Fibroblast of skin of left biceps (primary cell): ENCODE measurements at places on chromosomes 2 and 18.
A peak's percentile ranks its signal among the peaks of the same experiment; 100 is the strongest.

DNA sequence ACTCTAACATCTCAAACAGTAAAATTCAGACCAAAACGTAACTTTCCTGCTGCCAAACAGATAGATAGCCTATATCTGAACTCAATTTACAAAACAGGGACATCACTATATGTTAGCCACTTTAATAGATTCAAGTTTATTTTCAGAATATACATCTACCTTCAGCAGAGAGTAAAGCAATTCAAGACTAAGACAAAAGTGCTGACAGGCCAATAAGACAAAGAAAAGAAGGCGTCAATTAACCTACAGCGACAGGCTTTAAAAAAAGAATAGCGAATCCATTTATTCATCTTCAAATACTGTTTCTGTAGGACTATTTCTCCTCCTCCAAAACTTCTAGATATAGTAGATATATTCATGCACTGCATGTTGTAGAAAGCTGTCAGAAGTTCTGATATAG, 333.0 kb downstream of the GRB14 start:
- DNase-seq = no peak

DNA sequence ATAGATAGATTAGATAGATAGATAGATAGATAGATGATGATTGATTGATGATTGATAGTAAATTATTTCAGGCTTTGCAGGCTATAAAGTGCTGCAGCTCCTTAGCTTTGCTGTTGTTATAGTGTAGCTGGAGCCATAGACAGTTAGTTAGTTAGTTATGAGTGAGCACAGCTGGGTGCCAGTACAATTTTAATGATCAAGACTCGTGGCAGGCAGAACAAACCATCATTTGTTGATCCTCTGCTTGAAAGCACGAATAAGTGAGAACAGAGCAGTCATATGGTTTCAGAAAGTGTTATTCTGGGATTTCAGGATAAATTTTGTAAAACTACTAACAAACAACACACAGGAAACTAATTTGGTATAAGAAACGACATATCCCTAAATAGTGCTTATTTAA, 53.9 kb downstream of the THOC1 start:
- no peak for DNase-seq

DNA sequence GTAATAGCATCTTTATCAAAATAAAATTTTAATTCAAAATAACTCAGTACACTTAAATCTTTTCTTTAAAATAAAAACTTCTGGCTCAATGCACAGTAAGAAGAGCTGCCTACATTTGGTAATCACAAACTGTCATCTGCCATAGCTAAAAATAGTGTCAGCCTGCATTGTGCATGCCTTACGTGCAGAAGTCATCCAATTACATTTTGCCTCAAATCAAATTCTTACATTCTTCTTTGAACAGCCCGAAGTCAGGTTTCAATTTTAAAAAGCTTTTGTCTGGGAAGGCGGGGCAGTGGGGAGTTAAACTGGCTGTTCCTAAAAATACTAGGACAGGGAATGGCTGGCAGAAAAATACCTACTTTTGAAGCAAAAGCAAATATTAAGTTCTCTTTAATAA, 51.1 kb downstream of the RTN4 start:
- DNase-seq = peak; percentile 54

DNA sequence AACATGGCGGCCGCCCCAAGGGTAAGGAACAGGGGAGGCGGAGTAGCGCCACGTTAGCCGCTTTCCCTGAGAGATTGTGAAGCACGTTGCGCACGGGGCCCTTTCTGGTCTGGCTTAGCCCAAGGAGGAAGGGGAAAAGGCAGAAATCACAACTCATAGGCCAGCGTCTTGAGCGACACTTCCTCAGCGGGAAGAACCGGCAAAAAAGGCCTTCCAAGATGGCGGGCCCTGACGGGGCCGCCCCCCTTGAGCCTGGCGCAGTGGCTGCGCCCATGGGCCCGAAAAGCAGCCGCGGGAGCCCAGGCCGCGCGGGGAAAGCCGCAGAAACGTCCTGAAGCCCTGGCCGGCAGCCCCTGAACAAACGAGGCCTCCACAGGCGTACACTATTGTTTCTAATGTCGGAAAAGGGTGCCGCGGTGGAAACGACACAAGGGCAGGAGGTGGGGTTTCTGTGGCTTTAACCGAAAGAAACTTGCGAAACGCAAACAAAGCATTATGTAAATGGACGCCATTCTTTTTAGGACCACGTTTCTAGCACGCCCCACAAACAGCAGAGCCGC, 919 bp upstream of the PCBP1 start:
- DNase-seq = peak; percentile 68

GRCh38 chr18:68608851-68609490, 105.9 kb downstream of the TMX3 start:
- no peak for DNase-seq

- DNase-seq = no peak
Measured at GRCh38 chr2:142307616-142308115, 176.8 kb upstream of the LRP1B start.

GRCh38 chr2:58845011-58845410, 603.9 kb upstream of the FANCL start:
- DNase-seq = no peak

DNA sequence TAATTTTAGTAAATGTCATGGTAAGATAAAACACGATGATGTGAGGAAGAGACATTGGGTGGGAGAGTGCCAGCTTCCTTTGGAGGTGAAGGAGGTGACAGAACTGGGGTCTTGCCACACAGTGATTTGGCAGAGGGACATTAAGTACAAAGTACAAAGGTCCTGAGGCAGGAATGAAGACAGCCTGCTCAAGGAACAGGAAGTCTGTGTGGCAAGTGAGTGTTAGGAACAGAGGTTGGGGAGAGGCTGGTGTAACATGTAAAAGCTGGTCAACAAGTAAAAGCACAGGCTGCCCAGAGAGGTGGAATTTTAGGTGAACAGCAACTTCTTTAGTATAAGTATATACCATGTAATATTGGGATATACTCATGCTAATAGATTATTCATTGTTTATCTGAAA, 73.1 kb downstream of the INPP5D start:
- no peak for DNase-seq

DNA sequence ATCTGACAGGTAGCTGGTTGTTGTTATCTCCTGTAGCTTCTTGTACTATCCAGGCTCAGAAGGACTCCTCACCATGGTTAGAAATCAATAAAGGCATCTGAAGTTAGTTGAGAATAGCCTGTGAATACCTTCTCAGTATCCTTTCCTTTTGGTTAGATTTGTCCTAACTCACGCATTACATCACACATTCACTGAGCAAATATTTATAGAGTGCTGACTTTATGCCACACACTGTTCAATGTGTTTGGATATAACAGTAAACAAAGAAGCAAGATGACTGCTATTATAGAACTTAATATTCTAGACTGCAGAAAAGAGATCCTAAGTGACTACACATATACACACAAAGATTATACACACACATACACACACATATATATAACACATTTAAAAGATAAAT, 889.9 kb upstream of the CHAC2 start:
- DNase-seq = no peak

- DNase-seq = no peak
Measured at GRCh38 chr2:118112771-118113334, 24.6 kb downstream of the INSIG2 start.

DNA sequence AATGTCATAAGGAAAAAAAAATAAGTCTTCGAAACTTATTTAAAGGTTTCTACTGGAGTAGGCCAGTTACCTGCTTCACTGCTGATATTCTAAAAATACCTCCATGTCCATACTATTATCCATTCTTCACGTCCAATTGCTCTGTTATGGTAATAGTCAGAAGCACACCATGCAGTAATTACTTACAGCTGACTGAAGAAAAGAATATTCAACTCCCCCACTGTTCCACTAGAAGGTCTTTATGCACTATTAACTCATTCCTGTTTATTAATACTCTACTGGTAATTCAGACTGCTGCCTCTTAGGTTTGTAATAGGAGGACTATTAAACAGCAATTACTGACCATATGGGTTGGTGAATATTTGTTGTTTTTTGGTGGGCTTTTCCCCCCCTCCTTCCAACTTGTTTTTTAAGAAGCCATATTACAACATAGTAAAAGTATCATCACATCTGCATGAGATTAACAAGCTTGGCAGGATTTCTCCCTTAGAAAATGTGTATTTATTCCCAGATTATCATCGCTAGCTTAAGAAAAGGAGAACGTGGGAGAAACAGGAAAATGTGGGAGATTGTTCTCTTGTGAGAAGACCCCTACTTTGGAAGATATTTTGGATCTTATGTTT, 806.4 kb upstream of the FANCL start:
- DNase-seq = peak; percentile 7

GRCh38 chr2:68689553-68690537, 44.8 kb upstream of the ARHGAP25 start:
- DNase-seq = no peak

DNA sequence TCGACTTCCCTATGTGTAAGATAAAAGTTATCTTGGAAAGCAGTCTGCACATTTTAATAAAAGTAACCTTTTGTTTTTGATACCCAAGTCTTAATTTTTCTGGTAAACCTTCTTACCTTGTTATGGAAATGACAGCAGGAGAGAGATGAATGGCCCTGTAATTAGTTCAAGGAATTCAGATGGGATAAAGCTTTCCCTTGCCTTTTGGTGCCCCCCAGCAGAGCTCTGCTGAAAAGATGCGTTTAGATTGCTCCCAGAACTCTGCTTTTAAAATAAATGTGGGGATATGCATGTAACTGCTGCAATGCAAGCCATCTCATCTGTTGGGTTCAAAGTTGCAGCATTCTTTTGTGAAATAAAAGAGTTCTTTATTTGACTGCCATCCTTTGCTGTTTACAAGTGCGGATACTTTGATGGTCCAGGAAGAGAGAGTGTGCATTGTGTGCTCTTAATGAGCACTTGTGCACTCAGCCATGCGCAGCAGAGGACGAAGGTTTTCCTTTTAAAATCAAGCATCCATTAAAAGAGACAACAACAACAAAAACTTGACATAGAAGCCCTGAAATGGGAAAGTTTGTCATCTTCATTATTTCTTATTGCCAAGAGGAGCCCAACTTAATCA, 176.7 kb upstream of the ST6GAL2 start:
- no peak for DNase-seq

GRCh38 chr2:61834893-61835292, 19.0 kb downstream of the FAM161A start:
- DNase-seq = no peak

GRCh38 chr2:218400167-218400929, 680 bp downstream of the CTDSP1 start:
- DNase-seq = no peak

DNA sequence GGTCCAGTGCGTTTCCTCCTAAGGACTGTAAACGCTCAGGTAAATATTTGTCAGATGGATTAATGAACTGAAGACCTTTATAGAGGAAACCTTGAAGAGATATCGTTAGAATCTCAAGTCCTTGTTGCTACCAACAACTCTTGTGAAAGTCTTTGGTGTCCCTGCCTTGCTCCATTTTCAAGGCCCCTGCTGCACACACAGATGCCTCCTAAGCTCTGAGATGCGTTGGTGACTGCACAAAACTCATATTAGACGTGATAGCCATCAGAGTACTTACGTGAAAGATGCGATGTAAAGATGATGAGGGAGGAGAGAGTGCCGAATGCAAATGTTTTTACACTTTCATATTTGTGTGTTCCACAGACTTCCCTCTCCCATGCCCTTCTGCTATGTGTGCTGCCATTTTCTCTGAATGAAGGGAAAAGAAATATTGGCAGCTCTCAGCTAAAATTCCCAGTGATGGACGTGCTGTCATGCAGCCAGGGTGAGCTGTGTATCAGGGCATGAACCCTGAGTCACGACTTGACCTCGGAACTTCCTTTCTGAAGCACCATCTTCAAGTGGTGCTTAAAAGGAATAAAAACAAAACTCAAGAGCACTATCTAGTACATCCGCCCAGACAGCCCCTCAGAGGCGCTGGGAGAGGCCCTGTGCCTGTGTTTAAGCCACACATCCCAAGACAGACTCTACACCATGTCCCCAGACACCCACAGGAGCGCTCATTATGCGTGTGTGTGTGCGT, 117.4 kb downstream of the FAM210A start:
- DNase-seq = no peak

DNA sequence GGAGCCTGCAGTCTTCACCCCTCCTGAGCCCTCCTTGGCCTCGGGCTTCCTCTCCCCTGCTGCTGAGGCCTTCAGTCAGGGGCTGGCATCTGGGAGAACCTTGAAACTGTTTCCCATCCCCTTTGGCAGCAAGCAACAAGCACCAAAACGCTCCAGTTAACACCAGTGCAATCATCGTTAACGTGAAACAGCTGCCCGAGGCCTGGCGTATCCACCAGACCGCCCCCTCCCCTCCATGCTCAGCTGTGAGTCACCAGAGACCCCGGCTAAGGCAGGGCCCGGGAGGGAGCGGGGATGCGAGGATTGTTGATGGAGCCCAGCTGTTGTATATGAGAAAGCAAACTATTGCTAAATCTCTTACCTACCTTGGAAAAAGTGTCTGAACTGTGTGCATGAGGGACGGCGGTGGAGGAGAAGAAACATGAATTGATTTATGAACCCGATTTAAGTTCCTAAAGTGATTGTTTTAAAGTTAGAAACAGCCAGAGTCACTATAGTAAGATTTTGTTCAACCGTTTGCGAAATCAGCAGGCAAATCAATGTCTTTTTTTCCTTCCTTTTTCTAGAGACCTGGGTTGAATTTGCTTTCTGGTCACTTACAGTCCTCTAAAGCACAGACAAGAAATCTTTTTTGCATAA, 5.2 kb downstream of the ZFP36L2 start:
- peak; percentile 92 for DNase-seq

DNA sequence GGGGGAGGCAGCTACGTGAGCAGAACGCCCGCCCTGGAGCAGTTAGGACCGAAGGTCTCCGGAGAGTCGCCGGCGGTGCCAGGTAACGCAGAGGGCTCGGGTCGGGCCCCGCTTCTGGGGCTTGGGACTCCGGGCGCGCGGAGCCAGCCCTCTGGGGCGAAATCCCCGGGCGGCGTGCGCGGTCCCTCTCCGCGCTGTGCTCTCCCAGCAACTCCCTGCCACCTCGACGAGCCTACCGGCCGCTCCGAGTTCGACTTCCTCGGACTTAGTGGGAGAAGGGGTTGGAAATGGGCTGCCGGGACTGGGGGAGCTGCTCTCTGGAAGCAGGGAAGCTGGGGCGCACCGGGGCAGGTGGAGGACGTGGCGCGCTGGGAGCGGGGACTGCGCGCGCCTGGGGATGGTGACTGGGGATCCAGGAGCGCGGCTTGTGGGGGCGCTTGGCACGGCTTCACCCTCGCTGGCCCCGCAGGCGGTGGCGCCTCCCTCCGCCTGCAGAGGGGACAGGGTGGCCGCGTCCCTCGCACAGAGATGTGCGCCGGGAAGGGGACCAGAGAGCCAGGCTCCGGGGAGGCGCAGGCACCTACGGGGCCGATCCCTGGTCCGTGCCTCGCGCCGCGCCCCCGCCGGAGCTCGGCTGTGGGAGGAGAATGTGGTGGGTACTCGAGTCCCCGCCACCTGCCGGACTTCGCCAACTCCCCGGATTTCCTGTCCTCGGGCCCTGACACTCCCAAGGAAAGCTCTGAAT, 688 bp downstream of the CDH20 start:
- no peak for DNase-seq

GRCh38 chr2:1528273-1529064, 115.2 kb downstream of the TPO start:
- DNase-seq = no peak
